ENCODE measurements at places on chromosomes 6 and 20.

- DNase-seq: no peak
These were observed 7.5 kb upstream of the RREB1 start for GRCh38 chr6:7100072-7100752.

DNA sequence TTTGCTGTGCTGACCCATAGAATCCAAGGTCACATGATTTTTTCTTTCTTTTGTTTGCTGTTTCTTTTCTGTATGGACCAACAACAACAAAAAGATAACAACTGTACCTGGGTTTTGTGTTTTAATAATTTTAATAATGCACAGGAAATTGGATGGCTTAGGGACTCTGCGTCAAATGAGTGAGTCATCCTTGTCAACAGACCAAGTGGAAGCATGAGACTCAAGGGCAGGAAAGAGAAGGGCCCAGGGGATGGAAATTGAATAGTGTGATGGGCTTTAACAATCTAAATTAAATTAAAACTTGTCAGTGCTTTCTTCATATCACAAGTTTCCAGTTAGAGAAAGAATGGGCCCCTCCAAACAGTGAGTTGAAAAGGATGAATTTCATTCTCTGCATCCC is 413.0 kb downstream of the PREX1 start:
- no peak for DNase-seq

- no peak for DNase-seq
These were observed 39.1 kb downstream of the MCM8 start for GRCh38 chr20:5989539-5989938.

DNA sequence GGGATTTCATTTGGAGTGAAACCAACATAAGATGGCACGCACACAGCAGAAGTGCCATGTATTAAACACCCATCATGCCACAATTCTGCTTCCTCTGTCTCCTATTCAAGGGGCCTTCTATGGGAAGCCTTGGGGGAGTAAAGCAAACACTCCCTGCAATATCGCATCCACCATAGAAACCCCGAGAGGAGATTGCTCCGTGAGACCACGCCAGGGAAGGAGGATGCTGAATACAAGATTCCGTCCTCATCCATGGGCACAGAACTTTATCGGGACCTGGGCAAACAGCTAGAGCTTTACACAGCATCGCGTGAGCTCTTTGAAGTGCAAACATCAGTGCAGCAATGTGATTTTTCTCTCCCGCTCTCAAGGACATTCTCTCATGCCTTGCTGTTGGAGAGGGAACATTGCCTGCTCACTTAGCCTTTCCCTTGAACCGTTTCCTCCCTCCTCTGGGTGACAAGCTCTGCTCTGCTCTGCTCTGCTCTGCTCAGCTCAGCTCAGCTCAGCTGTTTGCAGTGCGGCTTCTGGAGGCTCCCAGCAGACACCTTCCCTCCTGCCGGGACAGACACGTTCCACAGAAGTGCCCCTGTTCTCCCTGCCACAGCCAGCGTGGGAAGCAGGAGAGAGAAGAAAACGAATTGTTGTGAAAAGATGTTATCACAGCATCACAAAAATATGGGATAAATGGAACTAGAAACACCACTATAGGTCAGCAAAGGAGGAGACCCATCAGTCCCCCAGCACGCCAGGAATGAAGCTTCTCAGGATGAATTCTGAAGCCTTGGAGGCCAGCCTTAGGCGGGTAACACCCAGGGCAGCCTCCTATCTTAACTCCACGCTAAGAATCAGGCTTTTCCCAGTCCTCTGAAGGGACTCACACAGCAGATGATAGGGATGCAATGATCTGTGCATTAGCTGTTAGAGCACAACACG is 48.2 kb downstream of the RNASET2 start:
- DNase-seq: no peak

DNA sequence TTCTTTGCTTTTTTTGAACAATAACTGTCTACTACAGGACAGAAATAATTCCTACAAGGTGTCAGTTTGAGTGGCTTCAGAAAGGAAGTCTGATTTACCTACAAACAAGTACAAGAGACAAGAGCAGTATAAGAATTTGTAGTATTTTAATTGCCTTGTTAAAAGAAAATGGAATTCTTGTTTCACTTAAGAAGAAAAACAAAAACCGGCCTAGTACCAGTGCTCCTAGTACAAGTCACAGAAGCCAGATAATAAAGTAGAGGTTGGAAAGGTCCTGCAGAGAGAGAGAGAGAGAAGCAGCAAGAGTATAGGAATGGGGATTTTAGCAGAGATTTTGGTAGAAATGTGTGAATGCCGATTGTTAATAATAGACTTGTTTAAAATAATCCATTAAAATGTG is 6.4 kb downstream of the TAB2 start:
- DNase-seq: no peak

DNA sequence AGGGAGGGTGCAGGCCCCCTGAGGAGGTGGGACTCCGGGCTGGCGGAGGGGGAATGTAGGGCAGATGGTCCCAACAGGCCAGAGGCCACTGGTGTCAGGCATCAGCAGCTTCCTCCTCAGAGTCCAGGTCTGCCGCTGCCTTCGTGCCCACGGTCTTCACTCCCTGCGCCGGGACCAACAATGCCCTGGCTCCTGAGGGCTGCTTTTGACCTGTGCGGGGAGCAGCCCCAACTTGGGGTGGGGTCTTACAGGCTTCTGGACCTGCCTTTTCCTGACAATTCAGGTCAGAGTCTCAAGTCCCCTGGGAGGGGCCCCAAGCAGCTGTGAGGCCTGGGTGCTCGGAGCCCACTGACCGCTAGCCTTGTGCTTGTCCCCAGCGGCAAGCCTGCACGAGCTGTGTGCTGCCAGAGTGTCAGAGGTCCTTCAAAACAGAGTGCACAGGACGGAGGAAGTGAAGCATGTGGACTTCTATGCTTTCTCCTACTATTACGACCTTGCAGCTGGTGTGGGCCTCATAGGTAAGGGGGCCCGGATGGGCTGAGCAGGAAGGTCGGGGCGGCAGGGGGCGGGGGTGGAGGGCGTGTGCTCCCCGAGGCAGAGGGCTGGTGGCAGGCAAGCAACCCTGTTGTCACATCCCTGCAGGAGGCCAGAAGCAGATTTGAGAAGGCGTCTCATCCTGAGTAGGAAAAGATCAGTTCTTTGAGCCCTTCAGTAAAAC is 25.3 kb upstream of the PYGB start:
- no peak for DNase-seq

GRCh38 chr6:22025468-22026163 is 271.2 kb downstream of the PRL start:
- no peak for DNase-seq

GRCh38 chr6:6821639-6822261 is 233.2 kb downstream of the LY86 start:
- DNase-seq: no peak

- DNase-seq: no peak
These were observed 44.3 kb downstream of the CNKSR3 start for GRCh38 chr6:154466139-154466538.

- no peak for DNase-seq
These were observed 477.6 kb downstream of the EPM2A start for GRCh38 chr6:145257704-145258103.

- DNase-seq: no peak
These were observed 634 bp downstream of the HSF2 start for GRCh38 chr6:122400121-122400450.

- DNase-seq: no peak
These were observed at the start of gene TREML4 for GRCh38 chr6:41228096-41228495. TSS of gene TREML4 (plus strand) at chr6:41228349. CDS start at chr6:41228428, 79 bp downstream.

DNA sequence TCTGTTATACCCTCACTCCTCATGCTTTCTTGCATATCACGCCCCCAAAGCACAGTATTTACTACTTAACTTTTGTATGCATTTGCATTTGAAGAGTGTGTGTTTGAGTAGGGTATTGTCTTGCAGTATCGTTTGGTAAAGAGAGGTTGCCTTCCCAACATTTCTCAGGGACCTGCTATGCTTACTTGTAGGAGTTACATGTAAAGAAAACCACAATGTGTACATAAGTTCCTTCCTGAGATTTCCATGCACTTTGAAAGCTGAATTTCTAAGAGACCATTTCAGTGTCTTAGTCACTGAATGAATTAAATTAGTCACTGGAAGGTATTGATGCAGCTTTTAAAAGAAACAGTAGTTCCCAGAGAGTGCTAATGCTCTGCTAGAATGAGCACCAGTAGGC is 159.3 kb upstream of the LAMA2 start:
- no peak for DNase-seq

GRCh38 chr20:4113615-4114603 is 98.6 kb upstream of the RNF24 start:
- no peak for DNase-seq

Measured in stimulated activated CD4-positive, alpha-beta T cell treated with anti-CD3 and anti-CD28 coated beads, TNF-alpha, amount 100 ng/mL, for 1 hour (primary cell).